ENCODE measurements at places on chromosomes 1 and 21.

DNA sequence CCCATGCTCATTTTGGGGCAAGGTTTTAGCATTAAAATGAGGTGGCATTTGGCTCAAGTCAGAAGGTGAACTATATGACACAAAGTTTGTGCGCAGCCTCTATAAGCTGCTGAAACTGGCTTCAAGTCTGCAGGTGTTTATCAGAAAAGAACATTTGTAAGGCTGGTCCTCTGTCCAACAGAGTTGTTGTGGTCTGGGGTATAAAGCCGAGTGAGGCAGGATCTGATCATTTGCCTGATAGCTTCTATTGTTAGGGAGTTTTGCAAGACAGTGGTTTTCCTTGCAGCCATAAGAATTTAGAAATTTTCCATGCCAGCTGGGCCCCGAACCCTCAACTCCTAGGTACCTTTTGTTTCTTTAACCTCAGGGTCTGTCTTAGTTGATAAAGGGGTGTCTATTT lies 130.8 kb downstream of the PGBD5 start:
- no peak for DNase-seq

- DNase-seq: no peak
Observed at GRCh38 chr1:211359876-211360275, 33.2 kb downstream of the TRAF5 start.

DNA sequence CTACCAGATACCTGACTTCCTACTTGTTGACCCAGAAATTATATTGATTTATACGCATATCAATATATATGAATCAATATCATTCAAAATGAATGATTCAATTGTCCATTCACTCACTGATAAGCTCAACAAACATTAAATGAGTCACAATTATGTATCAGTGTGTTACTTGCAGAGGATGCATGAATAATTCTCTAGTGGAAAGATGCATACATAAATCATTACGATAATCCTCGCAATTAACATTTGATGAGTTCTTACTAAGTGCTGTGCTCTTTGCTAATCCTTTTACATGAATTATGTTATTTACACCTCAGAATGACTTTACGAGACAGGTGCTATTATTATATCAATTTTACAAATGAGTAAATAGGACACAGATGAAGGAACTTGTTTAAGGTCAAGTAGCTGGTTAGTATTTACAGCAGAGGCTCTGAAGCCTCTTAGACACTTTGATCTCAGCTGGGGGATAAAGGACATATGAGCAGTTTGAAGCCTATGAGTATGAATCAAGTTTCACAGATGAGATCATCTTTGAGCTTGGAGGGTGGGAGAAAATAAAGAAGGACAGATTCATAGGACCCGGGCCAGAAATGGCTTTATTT lies 112.8 kb upstream of the ADAMTS5 start:
- DNase-seq: no peak

DNA sequence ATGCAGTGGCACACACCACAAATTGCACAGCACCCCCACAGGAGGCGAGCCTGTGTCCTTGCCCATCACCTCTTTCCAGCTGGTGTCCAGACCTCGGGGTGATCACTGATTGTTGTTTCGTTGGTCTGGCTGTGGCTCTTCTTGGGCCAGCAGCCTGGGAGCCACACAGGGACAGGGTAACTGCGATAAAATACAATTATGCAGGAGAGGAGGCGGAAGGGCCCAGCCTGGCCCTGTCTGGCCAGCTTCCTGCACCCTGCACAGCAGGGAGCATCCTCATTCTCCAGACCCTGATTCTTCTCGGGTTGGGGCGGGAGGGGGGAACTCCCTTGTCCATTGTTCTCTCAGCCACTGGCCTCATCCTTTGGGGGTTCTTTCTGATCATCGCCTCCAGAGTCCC lies 83.6 kb downstream of the ADARB1 start:
- DNase-seq: no peak

- no peak for DNase-seq
Observed at GRCh38 chr1:38267037-38268036, 220.7 kb upstream of the POU3F1 start.

Data from bone marrow (tissue), 2 donors.